IPS-NIHi11 (cell line): ENCODE measurements at places on chromosomes 6 and 20.

DNA sequence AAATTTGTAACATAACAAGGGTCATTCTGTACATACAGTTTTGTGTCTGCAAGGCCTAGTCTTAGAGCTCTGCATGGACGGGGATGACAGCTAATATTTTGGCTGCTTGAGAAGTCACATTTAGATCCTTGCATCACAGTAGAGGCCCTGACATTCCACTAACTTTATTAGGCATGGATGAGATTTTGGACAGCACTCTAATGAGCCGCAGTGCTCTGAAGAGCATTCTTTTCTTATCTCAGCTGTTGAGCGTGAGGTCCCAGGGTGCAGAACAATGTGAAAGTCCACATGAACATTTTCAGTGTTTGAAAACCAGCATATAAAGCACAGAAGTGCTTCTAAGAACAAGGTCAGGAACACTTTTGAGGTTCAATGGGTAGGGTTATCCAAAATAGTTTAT lies 58.9 kb downstream of the IPCEF1 start:
- DNase-seq: no peak

DNA sequence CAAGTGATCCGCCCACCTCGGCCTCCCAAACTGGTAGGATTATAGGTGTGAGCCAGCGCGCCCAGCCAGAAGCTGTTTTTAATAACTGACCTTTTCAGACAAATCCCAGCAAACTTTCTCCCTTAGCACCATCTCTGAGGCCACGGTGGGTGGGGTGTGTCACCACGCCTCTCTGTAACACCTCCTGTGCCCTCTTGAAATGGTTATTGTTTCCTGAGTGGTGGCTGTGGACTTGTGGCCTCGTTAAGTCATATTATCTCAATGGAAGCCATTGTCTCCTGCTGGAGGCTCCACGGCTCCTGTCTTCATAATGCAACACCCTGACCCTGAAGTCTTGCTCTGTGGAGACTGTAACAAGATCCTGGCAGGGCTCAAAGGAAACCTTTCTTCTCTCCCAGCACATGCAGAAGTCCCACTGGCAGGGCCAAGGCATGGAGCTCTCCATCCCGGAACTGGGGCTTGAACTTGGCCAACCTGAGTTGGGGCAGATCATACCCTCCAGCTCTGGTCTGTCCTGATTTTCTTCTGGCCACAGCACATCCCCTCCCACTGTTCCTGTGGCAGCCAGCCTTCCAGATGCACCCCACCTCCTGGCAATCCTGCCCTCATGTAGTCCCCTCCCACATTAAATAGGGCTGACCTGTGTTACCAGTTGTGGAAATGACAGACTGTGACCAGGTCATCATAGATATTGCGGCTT lies 81.1 kb downstream of the SNX5 start:
- no peak for DNase-seq

- DNase-seq: no peak
Measured at GRCh38 chr6:163404825-163405265, 9.7 kb upstream of the QKI start.

GRCh38 chr6:137378090-137378369 lies 116.2 kb downstream of the OLIG3 start:
- DNase-seq: no peak

GRCh38 chr6:3722785-3723184 lies 28.7 kb downstream of the PXDC1 start:
- DNase-seq: no peak

- no peak for DNase-seq
Measured at GRCh38 chr6:148250975-148251685, 91.5 kb upstream of the SASH1 start.

DNA sequence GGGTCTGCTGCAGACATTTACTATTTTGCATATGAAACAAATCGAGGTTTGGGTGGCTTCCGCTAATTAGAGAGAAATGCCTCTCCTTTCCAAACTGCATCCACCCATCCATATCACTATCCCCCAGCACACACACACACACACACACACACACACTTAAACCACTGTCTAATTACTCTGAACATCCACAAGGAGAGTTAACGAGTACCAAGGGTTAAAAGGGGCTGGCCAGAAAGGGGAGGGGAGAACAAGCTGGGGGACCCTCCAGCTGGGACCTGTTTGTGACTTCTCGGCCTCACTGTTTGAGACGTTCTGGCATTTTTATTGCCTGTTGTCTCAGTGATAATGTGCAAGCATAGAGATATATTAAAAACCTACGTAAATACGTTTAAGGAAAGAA lies 261.2 kb downstream of the FOXC1 start:
- DNase-seq: no peak

GRCh38 chr20:24452498-24453127 lies 16.8 kb upstream of the SYNDIG1 start:
- no peak for DNase-seq

DNA sequence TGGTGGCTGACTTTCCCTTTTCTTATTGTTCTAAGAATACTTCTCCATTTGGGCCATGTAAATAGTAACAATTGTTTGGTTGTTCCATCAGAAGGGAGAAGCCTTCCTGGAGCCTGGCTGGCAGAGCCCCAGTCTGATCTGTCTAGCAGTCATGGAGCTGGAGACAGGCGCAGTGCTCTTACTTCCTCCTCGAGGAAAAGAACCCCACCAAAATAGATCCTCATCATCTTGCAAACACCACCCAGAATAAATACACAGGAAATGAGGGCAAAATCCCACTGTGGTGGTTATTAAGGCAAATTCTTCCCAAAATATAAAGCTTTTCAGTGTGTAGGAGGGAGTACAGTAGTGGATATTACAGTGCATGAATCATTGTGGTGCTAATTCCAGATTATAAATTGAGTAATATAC lies 195.1 kb upstream of the SGK1 start:
- DNase-seq: no peak

DNA sequence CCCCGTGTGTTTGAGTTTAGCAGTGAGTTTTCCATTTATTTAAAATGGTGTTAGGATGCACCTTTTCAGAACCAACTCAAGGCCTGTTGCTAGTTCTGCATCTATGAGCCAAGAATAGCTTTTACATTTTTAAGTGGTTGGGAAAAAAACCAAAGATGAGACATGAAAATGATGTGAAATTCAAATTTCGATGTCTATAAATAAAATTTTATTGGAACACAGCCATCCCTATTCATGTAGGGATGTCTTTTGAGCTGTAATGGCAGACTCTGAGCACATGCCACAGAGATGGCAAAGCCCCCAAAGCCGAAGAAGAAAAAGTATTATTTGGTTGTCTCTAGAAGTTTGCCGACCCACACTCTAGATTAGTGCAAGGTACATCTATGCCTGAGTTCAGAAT lies 5.0 kb upstream of the NEDD9 start:
- DNase-seq: no peak

GRCh38 chr20:16158090-16158975 lies 414.9 kb downstream of the KIF16B start:
- no peak for DNase-seq

DNA sequence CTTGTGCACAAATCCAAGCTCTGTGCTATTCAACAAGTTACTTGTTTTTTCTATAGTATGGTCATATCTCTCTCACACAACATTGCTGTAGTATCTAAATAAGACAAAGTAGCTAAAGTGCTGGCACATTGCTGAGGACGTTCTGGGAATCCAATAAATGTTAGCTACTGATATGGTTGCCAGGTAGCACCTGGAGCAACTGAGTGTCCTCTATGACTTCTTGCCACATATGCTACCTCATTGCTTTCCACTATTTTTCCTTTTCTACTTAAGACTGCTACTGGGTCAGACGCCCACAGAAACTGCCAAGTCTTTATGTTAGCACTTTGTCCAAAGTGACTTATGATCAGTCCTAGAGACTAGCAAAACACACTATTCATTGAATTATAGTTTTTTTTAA lies 85.3 kb downstream of the SYCP2 start:
- DNase-seq: no peak

DNA sequence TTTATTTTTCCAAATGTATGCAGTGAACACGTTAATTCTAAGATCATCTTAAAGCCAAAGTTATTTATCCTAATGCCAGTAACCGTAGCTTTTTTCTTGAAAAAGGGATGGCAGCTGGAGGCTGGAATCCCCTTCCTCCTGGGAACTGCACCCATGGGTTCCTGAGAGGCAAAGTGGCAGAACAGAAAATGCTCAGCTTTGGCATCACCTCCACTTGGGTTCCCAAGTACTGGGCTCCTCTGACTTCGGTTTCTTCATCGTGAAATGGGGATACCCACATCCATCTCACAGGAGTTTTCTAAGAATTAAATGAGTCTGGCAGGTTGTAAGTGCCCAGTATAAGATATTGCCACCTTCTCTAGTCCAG lies 6.2 kb upstream of the DDX43 start:
- DNase-seq: no peak

DNA sequence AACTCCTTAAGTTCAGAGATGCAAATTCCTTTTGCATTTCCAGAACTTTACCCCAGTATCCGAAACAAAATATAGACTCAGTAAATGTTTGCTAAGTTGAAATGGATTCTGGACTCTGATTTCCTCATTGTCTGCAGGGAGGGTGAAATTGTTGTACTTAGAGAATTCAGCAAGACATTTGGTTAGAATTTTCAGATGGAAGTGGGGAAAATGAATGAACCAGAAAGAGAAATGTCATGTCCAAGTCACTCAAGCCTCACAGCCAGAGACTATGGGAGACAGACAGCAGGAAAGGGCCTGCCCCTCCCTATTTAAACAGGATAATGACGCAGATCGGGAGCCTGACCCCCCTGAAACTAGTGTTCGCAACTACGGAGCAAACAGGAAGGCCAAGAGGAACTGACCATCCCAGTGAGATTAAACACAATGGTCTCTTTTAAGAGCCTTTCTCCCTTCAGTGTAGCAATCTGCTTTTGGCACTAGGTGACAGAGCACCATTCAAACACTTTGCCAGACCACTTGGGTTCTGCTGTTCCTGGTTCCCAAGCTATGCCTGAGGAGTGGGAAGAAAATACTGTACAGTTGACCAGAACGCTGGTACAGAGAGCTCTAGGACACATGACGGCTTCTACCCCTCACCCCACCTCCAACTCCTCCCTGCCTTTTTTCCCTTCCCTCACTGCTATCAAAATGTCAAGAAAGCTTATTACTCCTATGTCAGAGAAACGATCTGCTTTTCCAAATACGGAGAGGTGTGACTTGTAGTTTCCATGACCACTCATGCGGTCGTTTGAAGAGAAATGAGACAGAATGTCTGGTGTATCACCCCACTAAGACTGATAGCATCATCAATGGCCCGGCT lies 13.7 kb downstream of the NEDD9 start:
- DNase-seq: no peak

DNA sequence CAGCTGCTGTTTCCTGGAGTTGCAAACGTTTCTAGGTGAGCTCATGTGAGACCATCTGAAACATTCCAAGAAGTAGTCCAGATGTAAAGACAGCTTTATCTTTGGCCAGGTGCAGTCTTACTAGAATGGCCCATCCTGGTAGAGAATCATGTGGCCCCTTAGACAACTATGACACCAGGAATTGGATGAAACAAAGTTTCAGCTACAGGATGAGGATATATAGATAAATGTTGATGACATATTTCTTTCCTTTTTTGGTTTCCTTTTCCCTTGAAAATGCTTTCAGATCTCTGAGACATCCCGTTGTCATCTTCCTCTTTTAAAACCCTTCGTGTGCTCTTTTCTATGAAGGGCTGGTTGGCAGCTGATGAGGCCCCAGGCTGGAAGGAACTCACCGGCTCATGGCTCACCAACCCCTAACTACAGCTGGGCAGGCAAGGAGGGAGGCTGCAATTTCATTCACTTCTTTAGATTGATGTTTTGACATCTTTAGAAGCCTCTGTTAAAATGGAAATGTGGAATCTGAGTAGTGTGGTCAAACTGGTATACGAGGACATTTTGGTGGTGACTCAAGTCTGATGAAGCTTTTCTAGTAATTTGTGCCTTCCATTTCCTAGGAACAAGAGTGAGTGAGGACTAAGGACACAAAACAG lies 167.9 kb upstream of the TNFAIP3 start:
- no peak for DNase-seq

- no peak for DNase-seq
Measured at GRCh38 chr6:44529146-44529905, 141.8 kb downstream of the CDC5L start.

DNA sequence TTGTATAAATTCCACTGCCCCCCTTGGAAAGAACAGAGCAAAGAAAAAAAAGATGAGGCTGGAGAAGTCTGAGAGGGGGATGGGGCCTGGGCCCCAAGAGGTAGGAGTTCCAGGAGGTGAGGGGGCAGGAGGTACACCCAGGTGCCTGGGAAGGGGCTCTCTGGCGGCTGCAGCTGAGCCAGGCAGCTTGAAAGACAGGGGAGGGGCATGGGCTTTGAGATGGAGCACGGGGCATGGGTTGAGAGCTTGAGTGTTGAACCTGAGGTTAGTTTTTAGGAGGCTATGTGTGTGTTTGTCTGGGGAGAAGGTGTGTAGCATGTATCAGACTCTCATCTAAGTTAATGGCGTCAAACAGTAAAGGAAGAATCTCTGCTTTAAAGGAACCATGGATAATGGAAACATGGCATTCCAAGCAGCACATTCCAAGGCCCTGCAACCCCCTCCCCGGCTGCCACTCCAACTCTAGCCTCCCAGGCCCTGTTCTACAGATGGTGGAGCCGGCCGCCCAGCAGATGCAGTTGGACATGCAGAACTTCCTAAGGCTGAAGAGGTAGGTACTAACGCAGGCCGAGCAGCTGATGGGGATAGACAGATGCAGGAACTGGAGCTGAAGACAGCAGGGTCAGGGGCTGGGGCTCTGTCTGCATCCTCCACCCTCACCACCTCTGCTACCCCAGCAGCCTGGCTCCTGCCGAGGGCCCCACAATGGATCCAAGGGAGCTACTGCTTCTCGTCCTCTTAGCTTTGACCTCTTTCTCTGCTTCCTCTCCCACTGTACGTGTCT lies 42.1 kb downstream of the MDFI start:
- DNase-seq: no peak

- no peak for DNase-seq
Measured at GRCh38 chr20:36175016-36175415, 20.5 kb downstream of the EPB41L1 start.

DNA sequence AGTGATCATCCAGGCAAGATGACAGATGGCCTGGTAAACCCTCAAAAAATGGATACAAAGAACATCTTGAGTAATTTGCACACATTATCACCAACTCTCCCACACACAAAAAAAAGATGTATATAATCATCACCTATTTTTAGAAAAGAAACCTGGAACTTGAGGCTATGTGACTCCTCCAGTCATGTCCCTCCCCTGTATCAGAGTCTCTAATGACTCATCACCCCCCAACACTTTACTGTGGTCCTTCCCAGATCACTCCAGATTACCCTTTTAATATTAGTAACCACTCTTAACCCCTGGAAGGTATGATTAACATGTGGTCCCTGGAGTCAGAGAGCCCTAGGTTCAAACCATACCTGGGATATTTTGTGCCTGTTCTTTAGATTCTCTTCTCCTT lies 144.8 kb downstream of the ZNF217 start:
- no peak for DNase-seq

GRCh38 chr6:150238336-150238741 lies 95.5 kb downstream of the PPP1R14C start:
- no peak for DNase-seq
